ENCODE measurements at places on chromosomes 5 and 9.

DNA sequence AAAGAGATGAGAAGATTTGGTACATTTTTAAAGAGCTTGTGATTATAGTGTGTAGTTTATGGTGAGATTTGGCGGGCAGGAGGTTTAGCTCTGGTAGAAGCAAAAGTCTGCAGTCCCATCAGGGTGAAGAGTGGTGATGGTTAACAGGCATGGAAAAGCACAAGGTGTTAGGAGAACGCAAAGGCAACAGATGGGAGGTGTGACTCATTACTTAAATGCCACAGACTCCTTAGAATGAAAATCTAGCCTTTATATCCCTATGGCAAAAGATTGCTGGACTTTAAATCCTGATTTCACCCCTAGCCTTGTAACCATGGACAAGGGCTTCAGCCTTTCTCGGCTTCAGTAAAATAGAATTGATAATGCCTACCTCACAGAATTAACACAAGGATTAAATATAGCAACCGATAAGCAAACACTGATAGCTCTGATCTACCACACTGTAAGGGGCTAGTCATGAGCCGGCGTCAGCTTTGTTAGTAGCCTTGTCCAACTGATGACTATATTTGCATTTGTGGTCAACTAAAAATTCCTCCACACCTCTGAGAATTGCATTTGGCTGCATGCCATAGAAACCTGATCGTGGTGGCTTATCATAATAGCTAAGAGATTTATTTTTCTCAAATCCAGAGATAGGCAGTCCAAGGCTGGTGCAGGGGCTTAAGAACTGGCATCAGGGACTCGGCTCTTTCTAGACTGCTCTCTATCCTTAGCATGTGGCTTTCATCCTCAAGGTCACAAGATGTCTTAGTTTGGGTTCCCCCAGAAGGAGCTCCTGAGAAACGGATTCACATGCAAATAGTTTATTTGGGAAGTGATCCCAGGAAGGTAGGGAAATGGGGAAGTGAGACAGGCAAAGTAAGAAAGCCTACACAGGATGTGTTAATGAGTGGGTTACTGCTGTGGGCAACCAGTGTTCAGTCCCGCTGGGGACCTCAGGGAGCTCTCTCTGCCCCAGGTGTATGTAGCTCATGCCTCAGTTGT is 19.6 kb downstream of the MFAP3 start:
- no peak for DNase-seq

DNA sequence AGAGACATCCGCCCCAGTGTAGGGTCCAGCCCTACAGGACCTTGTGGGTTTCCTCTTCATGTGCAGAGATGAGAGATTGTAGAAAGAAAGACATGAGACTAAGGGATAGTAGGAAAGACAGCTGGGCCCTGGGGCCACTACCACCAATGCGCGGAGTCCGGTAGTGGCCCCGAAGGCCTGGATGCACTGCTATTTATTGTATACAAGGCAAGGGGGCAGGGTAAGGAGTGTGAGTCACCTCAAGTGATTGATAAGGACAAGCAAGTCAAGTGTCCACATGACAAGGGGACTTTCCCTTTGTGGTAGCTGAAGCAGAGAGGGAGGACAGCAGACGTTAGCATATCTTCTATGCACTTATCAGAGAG is 6.2 kb upstream of the TMEM141 start:
- DNase-seq, result peak; percentile 88

- DNase-seq, result no peak
Measured at GRCh38 chr5:102200861-102201260, 95.2 kb downstream of the SLCO4C1 start.

DNA sequence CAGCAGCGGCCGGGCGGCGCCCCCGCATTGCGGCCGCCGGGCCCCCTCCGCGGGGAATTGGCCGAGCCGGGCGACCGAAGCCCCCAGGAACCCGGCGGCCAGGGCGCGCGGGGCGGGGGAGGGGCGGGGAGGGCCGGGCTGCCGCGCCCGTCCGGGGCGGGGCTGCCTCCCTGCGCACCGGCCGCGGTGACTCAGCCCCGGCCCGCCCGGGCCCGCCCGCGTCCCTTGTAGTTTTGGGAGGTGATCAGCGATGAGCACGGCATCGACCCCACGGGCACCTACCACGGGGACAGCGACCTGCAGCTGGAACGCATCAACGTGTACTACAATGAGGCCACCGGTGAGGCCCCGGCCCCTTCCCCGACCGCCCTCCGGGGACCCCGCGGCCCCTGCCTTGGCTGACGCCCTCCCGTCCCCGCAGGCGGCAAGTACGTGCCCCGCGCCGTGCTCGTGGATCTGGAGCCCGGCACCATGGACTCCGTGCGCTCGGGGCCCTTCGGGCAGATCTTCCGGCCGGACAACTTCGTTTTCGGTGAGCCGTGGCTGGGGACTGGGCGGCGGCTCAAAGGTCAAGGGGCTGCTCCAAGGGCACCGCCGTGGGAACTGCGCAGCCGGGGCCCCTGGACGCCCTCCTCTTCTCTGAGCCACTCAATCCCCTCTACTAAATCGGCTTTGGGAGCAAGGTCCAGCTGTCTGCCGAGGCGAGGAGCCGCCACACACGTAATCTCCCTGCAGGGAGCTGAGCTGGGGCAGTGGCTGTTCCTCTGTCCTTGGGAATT is 592 bp downstream of the TUBB4B start:
- DNase-seq, result peak; percentile 91

- no peak for DNase-seq
Measured at GRCh38 chr9:92954049-92954861, 6.9 kb downstream of the FGD3 start.

- DNase-seq, result no peak
Measured at GRCh38 chr5:123710031-123710430, 198.1 kb downstream of the CSNK1G3 start.

DNA sequence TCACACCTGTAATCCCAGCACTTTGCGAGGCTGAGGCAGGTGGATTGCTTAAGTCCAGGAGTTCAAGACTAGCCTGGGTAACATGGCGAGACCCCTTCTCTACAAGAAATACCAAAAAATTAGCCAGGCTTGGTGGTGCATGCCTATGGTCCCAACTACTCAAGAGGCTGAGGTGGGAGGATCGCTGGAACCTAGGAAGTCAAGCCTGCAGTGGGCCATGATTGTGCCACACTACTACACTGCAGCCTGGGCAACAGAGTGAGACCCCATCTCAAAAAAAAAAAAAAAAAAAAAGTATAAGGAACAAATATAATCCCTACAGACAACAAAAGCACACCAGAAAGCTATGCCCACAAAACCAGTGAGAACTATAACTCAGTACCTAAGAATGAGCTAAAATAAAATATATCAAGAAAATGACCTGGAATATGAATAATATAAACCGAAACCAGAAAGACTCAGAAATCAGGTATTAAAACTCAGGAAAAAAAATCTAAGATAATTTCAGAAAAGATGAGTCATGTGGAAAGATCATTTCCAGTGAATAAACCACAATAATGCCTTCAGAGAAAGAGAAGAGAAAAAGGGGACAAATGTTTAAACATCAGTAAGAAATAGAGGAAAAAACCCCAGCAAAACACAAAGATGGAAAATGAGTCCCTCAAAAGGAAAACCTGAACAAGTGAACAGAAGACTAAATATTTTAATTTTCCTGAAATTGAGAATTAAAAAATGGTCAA is 57.4 kb downstream of the GOLPH3 start:
- no peak for DNase-seq
